ENCODE measurements at places on chromosomes 6 and 20.

DNA sequence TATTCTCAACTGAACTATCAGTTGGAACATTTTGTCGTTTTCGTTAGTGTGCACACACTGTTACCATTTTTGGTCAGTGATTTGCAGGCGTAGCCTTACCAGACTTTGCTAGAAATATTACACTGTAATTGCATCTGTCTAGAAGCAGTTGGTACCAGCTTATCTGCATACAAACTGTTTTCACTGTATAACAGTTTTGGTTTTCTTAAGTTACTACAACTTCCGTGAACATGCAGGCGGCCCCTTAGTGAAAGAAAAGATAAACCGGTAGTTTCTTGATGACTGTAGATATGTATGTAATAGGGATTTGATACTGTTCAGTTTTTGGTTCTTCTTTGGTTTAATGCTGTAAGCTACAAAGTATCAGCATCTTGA lies 1.3 kb downstream of the DSTN start:
- no peak for DNase-seq

DNA sequence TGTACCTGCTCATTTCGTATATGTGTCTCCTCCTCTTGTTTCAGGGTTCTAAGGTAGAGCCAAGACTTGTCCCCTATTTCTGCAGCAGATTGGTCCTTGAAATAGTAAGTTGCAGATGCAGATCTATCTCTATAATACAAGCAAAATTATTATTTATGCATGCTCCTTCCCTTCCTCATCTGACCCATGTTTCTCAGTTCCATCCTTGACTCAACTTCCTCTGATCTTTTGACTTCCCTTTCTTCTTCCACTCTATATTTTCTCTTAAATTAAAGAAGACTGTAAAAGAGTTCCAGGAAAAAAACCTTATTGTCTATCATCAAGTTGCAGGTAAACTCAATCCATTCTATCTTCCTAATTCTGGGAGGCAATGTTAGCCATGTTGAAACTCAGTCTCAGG lies 23.7 kb downstream of the PLA2G7 start:
- DNase-seq: no peak

DNA sequence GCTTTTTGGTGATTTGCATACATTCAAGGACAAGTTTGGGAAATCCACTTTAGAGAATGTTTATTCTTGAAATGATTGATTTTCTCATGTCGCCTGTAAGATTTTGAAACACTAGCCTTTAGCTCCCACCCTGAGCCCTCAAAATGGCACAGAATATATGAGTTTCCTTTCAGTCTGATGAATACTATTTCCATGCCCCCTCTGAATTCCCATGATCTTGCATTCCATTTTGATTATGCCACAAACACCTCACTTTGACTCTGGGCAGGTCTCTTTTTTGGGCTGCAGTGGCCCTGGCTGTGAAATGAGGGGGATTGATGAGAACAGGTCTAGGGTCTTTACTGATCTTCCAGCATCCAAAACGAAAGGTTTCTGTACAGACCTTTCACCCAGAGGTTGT lies 50.4 kb downstream of the SULF2 start:
- no peak for DNase-seq

- no peak for DNase-seq
Observed at GRCh38 chr6:13273202-13273930, 55.0 kb downstream of the TBC1D7 start.

DNA sequence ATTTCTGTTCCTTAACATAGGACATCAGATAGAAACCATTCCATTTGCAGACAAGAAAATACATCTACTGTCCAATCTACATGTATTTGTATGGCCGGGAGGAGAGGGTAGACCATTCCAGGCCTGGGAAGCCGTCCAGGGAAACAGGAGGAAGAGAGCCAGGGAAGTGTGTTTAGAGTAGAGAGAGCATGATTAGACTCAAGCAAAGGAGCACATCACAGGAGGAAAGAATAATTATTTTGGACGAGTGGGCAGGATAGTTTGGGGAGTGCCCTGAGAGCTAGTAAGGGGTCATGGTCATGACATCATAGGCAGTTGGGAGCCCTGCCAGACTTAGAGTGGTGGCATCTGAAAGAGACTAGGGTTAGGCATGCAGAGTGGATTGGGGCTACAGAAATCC lies 250.0 kb downstream of the HIVEP2 start:
- peak; percentile 46 for DNase-seq

- DNase-seq: no peak
Observed at GRCh38 chr6:165191461-165191860, 117.9 kb downstream of the C6orf118 start.

DNA sequence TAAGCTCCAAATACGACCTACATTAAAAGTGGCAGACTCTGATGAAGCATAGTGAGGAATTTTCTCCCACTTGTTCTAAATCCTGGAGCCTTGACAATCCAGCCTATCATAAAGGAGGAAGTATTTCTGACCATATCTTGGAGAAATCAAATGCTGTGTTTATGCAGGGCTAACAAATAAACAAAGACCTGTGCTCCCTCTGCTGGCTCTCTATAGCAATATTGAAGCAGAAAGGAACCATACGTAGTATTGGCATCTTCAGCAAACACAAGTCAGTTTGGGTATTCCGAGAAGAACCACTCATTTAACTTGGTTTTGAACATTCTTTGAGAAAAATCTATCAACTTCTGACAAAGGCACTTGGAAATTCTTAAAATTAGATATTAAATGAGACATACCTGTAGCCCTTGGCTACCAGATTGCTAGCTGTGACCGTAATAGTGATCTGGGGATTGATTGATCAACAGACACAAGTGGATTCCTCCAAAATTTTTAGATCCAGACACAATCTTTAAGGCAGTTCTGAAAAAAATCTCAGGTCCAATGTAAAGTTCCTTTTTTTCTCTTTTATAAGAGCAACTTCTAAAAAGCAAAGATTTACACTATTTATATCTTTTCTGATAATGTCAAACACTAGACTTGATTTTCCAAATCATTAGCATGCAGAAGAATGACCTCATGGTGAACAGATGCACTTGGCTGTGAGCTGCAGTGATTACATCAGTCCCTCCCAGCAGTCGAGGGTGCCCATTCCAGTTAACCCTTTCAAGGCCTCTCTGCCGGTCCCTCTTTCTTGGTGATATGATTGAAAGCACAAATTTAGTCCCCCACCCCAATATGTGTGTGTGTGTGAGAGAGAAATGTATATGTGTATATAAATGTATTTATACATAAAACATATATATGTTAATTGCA lies 40.2 kb downstream of the INSM1 start:
- no peak for DNase-seq

- no peak for DNase-seq
Observed at GRCh38 chr6:97195117-97195516, 87.9 kb downstream of the MMS22L start.

DNA sequence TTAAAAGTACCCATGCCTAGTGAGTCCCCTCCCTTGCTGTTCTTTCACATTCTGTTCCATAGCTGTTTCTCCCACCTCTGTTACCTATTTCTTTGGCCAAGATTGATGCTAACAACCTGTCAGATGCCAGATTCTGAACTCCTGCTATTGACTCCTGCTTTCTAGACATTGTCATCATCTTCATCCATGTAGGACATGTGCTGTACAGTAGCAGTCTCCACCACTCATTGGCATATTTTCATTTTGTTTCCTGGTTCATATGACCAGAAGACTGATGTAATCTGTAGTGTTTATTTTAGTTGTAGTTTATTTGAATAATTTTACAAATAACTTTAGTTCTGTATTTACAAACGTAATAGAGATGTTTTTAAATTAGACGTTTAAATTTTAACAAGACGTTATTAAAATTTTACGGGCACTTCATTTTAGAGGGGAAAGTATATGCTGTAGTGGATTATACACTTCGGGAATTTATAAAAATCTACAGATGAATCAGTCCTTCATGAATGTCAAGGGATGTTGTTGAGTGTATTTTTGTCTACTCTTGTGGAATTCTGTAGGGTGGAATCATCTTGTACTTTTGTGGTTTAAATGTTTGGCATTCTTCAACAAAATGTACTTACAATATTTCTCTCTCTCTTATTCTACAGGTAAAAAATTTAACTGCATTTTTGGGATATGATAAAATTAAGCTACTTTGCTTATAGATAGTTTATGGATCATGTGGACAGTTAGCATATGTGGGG lies 34.1 kb downstream of the TRMT11 start:
- no peak for DNase-seq

- DNase-seq: no peak
Observed at GRCh38 chr6:69957985-69958559, 91.7 kb downstream of the COL19A1 start.

DNA sequence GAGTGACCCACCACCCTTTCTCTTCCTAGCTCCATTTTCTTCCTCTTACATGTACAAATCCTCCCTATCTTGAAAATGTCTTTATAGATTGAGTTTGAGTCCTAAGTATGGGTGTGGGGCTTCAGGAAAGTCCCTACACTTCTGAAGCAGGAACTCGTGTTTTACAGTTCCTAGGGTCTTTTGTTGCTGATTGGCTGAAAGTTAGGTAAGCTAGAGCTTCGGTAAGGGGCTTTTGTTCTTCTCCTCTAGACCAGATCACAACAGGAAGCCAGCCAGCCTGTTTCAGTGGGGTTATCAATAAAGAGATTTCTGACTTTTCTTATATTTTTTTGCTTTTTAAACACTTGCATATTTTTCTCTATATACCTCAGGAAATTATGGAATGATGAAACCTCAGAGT lies 51.3 kb downstream of the CNR1 start:
- DNase-seq: no peak

- DNase-seq: no peak
Observed at GRCh38 chr6:45185403-45186251, 142.5 kb upstream of the RUNX2 start.

DNA sequence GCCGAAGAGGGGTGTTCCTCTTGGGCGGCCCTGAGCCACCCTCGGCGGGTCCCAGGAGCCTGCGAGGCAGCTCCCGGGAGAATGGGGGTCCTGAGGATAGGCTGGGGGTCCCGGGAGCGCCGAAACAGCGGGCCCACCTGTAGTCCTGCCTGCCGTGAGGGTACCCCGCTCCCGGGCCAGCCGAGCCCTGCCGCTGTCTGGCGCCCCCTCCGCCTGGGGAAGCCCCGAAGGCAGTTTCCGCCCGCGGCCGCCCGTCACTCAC lies 280 bp downstream of the SPATA2 start:
- DNase-seq: no peak

DNA sequence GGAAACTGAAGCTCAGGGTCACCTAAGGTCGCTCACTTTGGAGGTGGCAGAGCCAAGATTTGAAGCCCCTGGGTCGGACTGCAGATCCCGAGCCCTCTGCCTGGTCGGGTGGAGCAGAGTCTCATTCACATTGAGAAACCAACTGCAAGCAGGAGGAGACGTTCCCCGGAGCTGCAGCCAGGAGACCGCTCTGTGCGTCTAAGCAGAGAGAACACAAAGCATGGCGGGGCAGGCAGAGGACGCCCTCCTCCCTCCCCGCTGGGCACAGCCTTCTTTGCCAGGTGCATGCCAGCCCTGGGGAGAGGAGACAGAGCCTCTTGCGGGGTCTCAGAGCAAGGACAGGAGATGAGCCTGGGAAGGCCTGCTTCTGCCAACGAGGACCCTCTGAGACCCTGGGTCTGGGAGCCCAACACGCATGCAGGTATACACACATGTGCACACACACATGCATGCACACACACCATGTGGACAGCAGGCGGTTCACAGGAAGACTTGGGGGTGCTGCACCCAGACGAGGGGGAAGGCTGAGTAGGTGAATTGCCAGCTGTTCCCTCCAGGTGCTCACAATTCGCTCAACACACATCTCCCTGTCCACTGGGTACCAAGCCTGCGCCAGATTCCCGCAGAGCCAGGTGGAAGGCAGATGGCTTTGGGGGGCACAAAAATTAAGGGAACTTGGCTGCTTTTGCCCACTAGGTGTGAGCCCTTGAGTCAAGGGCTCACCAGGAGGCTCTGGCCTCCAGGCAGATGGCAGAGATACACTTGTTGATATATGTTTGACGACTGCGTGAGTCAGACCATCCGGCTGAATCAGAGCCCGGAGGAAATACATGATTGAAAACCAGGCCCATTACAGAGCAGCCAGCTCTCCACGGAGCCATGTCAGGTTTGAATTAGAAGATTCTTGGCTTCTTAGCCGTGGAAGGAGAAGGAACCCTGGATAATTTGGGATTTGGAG lies 5.5 kb upstream of the NTSR1 start:
- DNase-seq: no peak

DNA sequence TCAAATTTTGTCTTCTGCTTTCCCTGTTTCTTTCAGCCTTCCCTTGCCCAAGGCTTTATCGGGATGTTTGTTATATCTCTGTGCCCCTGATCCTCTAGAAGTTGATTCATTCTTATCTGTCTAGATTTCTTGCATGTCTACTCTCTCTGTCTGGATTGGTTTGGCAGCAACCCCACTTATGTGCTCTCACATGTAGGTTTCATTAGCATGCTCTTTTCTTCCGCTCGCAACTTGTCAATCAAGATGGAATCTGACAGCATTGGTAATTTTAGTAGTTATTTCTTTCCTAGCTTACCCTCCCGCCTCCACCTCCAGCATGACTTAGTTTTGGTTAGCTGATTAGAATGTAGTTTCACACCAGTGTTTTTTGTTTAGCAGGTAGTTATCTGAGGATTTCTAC lies 39.3 kb downstream of the LRRC1 start:
- no peak for DNase-seq

DNA sequence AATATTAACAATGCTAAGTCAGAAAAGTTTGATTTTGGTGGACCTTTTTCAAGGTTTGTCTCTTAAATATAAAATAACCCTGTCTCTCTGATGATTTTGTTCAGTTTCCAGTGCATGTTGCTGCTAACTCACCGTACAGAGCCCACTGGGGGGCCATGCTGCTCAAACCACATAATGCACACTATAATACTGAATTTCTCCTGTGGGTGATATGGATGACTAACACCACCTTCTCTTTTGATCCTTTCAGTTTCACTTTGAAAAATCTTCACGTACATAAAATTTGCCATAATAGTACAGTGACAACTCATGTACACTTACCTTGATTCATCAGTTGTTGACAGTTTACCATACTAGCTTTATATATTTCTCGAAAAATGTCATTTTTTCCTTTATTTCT lies 506.6 kb upstream of the MAN1A1 start:
- DNase-seq: no peak

DNA sequence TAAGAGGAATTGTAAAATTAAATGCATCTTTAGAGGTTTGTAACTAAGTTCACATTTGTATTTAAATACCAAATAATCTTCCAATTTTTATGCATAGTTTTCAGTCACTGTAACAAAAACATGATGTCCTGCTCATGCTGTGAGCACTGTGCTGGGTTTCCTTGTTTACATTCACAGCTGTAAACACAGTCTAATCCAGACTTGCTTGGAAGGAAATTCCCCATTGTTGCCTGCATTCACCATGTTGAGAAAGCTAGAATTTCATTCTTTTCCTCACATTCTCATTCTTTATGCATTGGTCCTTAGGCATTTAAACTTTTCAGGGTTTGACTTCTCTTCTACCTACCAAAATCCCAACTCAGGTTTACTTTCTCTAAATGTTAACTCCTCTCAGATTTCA lies 242.0 kb upstream of the TBX18 start:
- DNase-seq: no peak

- no peak for DNase-seq
Observed at GRCh38 chr6:57029213-57029612, 17.3 kb upstream of the KIAA1586 start.

- no peak for DNase-seq
Observed at GRCh38 chr6:156919814-156920369, 142.7 kb downstream of the ARID1B start.

- no peak for DNase-seq
Observed at GRCh38 chr6:169292338-169293124, 38.9 kb upstream of the THBS2 start.

All from Right ventricle myocardium superior (tissue), 1 donor.